WTC11 (cell line): ENCODE measurements at places on chromosomes 2 and 18. TPM values are rescaled to one million over a fixed set of nuclear protein-coding genes. Genes with fewer than 3 reads are reported as not detected.

The SFT2D3 gene
- total RNA-seq: 9.2 to 10.5 TPM (median 9.8 TPM) in 3 replicates

The RAD51AP2 gene
- 0.26 to 0.37 TPM (median 0.30 TPM) in 3 replicates for total RNA-seq

The SCN2A gene
- 0.39 to 0.53 TPM (median 0.44 TPM) in 3 replicates for total RNA-seq

The CABYR gene
- total RNA-seq: 12.9 to 19.3 TPM (median 16.1 TPM) in 3 replicates

DNA sequence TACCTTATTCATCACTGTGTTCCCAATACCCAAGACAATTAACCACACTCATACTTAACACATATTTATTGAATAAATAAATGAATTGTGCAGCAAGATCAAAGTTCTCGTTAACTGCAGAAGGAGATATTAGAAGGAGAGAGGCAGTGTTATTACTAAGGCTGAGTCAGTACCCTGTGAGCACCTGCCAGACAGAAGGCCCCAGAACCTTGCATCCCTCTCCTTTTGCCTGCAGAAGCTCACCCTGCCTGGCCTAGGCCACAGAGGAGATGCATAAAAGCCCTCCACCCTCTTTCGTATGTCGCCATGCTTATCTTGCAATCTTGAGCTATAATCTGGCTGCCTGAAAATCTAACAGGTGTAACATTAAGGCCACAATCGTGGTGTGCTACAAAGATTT is 20.5 kb upstream of the RNF149 start:
- DNase-seq: no peak

GRCh38 chr2:122083256-122084048 is 328.0 kb downstream of the TSN start:
- DNase-seq: no peak

DNA sequence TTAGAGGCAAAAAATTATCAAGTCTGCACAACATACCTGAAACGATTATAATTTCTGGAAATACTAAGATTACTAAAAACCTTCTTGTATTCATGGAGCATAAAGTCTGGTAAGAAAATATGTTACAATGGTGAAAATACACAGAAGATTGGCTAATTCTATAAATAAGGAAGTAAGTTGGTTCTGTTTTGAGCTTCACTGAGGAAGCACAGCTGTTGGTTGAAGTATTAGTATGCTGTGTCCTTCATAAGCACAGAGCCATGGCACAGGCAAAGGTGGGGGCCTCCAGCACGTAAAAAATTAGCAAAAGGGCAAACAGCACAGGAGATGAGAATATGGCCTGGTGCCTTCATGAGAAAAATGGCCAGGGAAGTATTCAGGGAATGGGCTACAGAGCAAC is 40.4 kb upstream of the ANKRD62 start:
- DNase-seq: no peak

- no peak for DNase-seq
These were observed 123.6 kb downstream of the TWIST2 start for GRCh38 chr2:238971318-238972145.

DNA sequence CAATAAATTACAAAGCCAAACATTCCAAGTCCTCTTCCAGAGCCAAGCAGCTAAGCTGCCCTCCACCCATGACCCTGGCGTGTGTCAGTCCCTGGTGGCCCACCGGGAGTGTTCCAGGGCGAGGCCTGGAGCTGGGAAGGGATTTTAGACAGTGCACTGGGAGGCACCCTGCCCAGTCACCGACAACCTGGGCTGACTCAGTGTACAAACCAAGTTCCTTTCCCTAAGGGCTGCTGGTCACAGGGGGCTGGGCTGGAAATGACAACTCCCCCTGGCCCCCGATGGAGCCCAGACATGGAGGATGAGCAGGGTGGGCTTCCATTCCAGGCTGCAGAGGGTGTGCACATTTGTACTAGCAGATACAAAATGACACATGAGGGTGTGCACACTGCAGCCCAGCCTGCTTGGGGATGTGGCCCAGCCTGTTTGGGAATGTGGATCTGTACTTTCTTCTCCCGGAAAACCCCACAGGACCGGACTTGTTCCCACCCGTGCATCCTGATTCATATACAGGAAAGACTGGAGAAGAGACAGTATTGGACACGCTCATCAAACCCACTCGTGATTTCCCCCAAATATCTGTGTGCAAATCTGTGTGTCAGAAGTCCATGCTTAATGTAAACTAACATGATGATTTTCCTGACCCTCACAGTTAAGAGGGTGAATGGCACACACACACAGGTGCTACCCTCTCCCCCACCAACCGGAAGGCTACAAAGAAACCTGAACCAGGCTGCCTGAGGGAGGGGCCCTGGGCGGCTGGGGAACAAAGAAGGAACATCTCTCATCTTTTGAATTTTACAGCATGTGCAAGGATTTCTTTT is 58.9 kb downstream of the NDUFA10 start:
- no peak for DNase-seq
